ENCODE measurements at places on chromosomes 7 and 10. TPM values are rescaled to one million over a fixed set of nuclear protein-coding genes. Genes with fewer than 3 reads are reported as not detected.

- DNase-seq, result no peak
These were observed 7.1 kb downstream of the CAMK2G start for GRCh38 chr10:73867126-73867807.

The ASB15 gene
- total RNA-seq, result not detected

DNA sequence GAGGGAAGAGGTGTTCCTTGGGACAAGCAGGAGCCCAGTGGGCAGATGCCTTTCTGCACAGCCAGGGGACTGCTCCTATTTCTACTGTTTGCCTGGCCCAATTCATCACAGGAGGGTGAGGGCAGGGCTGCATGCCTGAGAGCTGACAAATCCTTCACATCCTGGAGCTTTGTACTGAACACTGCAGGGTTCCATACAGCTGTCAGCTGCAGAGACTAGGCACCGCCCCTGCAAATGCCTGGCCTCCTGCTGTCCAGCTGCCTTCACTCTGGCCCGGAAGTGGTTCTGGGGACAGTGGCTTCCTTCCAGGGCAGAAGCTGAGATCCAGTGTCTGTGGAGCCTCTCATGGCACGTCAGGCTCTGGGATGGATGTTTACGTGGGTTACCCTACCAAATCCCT is 470.7 kb downstream of the DNAJB6 start:
- DNase-seq, result peak; percentile 40

DNA sequence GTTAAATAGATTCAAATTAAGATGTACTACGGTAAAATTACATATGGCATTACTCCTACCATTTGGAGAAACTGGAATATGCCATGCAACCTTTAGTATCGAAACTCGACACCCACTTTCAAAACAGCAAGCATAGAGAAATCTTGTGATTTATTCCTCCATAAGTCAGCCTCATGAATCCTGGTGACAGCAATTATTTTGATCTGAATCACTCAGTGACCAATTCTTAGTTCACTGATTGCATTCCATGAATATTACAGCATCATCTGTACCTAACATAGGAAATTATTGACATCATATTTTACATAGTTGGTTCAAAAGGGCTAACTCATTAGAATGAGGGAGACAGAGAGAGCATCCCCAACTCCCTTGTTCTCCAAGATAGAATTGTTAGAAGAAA is 89.6 kb downstream of the CACNB2 start:
- no peak for DNase-seq

The OR2A5 gene
- total RNA-seq, result not detected

GRCh38 chr7:136878878-136879277 is 10.4 kb downstream of the CHRM2 start:
- DNase-seq, result no peak

- DNase-seq, result no peak
These were observed 83.9 kb upstream of the ITGB1 start for GRCh38 chr10:33041783-33042437.

DNA sequence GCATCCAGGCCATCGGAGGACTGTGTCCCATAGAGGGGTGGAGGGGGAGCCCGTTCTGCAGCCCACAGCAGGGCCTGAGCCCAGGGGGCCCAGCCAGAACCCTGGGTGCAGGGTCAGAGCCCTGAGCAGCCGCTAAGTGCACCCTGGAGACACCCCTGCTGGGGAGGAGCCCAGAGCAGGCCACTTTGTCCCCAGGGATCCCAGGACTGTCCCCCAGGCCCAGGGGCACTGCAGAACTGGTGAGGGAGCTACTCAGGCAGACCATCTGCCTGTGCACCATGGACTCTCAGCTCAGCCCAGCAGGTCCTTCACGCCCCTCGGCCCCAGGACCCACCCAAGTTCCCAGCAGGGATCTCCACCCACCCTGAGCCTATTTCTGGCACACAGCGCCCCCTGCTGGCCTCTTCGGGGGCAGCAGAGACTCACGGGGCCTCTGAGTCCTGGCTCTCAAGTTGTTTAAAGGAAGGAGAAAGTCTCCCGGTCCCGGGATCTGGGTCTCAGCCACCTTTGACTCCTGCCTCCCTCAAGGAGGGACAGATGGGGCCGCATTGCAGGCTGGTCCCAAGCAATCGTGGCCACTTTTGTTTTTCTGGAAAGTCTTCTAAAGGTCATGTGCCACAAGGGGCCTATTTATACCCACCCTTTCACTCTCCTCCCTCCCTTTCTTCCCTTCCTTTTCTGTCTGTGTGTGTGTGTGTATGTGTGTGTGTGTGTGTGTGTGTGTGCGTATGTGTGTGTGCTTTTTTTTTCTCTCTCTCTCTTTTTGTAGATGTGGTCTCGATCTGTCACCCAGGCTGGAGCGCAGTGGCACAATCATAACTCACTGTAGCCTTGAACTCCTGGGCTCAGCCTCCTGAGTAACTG is 90.3 kb downstream of the MYL10 start:
- DNase-seq, result peak; percentile 28

DNA sequence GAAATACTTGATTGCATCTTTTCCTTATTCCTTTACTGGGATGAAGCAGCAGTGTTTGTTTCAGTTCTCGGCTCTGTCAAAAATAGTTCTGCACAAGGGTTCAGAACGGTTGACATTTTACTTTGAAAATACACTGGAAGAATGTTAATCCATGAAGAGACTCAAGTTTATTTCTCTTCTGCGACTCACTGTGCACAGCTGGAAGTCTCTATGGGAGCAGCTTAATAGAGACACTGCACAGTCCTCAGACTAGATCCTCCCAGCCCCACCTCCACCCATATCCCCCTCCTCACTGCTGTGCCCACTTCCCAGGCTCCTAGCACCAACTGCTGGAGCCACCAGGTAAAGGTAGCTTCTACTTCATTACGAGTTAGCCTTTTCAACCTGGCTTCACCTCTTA is 517.8 kb downstream of the GRID1 start:
- no peak for DNase-seq

DNA sequence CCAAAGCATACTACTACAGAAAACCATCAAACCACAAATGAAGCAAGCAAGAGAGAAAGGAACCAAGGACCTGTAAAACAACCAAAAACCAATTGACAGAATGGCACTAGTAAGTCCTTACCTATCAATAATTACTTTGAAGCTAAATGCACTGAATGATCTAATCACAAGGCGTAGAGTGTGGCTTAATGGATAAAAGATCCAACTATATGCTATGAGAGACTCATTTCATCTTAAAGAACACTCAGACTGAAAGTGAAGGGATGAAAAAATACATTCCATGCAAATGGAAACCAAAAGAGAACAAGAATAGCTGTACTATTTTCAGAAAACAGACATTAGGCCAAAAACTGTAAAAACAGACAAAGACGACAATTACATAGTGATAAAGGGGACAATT is 70.7 kb downstream of the CRPPA start:
- no peak for DNase-seq

The LBX1 gene
- total RNA-seq, result not detected

- DNase-seq, result no peak
These were observed 111.0 kb downstream of the EGFR start for GRCh38 chr7:55129541-55130394.

DNA sequence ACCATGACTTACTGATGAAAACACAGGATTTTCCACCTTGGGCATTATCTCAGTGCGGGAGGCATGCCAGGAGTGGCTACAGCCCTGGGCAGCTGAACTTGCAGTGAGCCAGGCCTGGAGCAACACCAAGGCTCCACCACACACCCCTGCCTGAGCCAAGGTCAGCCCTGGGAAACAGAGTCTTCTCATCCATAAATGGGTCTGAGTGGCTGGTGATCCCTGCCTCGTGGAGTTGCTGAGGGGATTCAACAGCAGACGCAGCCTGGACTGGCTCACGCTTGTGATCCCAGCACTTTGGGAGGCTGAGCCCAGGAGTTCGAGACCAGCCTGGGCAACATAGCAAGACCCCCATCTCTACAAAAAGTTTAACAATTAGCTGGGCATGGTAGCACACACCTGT is 32.2 kb downstream of the SPOCK2 start:
- DNase-seq, result no peak

DNA sequence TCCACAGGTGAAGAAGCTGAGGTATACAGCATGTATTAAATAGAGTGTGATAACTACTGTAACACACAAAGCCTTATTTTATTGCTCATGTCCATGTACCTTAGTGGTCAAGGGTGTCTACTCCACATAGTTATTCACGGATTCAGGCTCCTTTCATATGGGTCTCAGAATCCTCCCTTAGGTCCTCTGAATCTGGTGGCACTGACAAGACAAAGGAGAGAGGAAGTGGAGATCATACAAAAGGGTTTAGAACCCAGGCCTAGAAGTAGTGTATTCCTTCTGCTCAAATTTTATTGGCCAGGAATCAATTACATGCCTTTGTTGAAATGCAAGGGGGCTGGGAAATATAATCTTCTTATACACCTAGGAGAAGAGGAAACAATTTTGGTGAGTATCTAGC is 164.6 kb downstream of the PTEN start:
- no peak for DNase-seq

- DNase-seq, result no peak
These were observed 166.5 kb downstream of the LRMDA start for GRCh38 chr10:75597773-75598440.

The ASAH2 gene
- 10.7 TPM for total RNA-seq

- DNase-seq, result no peak
These were observed 42.9 kb upstream of the CNPY1 start for GRCh38 chr7:155589001-155589980.

GRCh38 chr7:29596593-29597178 is 33.1 kb downstream of the PRR15 start:
- DNase-seq, result no peak

The CYP3A4 gene
- 0.25 TPM for total RNA-seq

The STEAP1B gene
- 0.27 TPM for total RNA-seq

DNA sequence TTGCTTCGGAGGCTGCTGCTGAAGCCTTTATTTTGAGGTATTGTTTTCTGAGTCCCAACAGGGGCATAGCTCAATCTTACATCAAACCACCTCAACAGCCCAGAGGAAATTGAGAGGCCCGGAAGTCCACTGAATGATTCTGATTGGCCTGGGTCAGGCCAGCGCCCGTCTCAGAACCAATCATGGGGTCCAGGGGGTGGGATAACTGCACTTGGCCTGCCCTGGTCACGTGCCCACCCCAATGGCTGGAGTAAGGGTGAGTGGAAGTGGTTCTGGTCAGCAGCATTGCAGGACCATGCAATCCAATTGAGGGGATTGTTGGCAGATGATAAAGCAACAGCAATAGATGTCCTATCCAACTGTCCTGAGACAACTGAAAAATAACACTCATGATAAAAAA is 190.6 kb downstream of the HERPUD2 start:
- no peak for DNase-seq

DNA sequence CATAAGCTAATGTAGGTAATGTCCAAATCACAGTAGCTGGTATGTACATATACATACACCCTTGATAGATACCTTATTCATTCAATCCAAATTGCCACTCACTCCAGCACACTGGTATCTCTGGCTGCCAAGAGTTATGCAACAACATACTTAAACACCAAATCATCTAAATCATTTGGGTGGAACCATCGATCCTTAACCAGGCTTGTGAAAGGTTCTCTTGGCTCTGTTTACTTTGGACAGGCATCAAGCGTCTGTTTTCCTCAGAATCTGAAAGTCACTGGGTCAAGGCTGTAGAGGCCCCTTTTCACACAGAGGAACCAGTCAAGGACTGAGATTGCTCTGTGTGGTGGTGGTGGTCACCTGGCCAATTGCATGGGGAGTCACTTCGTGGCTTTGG is 24.6 kb downstream of the JAZF1 start:
- no peak for DNase-seq

DNA sequence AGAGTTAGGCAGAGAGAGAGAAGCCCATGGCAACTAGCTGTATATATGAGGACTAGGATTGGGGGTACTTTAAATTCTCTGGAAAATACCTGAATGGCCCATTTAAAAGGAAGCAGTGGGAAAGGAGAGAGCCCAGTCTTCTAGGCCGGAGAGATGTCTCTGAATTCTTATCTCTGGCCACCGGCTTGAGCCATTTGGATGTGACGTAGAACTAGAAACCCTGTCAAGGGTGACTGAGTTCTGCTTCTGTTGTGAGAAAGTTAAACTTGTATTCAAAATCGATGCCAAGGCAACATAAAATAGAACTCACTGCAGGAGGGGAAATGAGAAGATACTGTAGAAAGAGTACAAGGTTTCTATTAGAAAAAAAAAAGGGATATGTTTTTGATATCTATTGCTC is 6.3 kb upstream of the GSTK1 start:
- DNase-seq, result no peak

GRCh38 chr10:8637640-8638039 is 583.2 kb downstream of the GATA3 start:
- no peak for DNase-seq

The C10orf105 gene
- not detected for total RNA-seq

- DNase-seq, result peak; percentile 85
These were observed 855 bp upstream of the PALD1 start for GRCh38 chr10:70477661-70478162.

DNA sequence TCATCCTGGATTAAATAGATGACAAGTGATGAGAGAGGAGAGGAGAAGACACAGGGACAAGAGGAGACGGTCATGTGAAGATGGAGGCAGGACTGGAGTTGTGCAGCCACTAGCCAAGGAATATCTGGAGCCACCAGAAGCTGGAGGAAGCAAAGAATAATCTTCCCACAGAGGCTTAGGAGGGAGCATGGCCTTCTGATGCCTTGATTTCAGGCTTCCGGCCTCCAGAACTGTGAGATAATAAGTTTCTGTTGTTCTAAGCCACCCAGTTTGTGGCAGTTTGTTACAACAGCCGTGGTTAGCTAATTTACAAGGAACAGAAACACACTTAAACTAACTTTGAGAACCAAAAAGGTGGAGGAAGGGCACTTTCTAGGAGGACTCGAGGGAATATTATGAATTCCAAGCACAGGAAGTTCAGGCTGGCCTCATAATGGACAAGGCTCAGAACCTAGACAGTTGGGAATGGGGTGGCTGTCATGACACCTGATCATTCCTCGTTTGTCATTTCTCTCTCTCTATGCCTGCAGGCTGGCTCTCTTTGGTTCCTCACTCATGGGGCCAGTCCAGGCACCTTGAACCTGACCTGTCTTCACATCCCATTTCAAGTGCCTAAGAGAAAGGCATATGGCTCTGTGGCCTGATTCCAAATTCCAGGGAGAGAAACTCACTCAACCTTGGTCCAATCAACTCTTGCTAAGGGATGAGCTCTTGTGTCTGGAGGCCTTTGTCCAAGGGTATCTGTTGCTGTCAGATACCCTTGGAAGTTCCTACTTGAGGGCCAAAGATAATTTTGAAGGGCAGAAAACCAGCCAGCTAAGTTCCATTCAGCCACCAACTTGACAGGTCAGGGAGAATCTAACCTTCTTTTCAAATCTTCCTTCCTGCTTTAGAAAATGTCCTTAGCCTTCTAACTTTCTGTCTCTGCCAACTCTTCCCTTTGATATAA is 33.5 kb upstream of the PDZD8 start:
- no peak for DNase-seq

DNA sequence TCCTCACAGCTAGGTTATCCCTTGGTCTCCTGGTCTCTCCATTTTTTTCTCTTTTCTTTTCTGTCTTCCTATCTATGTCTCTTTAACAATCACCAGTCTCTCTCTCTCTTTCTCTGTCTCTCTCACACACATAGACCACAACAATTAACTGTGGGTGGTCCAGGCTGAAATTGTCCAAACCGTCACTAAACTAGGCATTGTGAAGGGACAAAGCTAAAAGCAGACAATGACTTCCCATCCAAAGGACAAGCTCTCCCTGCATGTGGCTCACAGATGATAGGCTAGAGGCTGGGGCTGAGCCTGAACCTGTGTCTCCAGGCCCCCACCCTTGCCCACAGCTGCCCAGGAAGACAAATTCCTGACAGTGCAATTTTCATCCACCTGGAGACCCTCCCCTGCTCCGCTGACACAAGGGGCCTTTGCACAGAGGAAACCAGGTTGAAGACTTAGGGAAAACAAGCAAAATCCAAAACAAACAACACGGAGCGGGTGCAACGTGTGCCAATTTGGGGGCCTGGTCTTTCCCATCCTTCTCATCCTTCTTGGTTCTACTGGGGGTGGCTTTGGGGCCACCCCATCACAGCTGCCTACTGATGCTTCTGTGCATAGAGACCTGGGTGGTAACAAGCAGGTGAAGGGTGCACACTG is 755.4 kb downstream of the GRID1 start:
- no peak for DNase-seq
